ENCODE measurements at places on chromosomes 1 and 21.

GRCh38 chr1:195241066-195241465 is 1367.2 kb downstream of the KCNT2 start:
- no peak for DNase-seq

DNA sequence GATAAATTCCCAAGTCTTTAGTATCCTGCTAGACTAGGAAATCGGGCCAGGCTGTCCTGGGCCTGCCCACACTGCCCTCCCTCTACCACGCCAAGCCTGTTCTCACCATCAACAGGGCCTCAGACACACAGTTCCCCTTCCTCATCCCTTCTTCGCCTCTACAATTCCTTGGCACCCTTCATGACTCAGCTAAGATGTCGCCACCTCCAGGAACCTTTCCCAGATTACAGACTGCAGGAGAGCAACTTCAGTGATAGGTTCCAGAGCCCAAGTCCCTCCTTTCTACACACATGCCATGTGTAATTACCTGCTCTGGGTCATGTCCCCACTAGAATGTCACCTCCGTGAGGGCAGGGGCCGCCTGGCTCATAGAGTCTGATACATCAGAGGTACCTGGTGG is 3.3 kb downstream of the RIMS3 start:
- no peak for DNase-seq

- no peak for DNase-seq
These were observed 65.7 kb upstream of the APP start for GRCh38 chr21:26236281-26236680.

DNA sequence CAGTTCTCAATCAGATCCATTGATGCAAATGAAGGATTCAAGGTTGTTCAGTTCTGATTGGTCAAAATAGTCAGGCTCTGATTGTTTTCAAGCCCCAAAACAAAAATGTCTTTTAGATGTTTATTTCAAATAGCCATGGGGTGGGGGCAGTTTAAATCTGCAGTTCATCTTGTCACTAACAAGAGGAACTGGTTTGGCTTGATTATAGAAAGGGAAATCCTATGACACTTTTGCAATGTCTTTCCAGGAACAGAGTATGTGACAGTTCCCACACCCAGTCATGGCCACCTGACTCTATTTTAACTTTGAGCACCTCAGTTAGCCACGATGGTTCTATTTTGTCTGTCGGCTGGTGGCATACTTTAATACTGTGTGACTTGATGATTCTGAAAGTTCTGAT is 1544.1 kb downstream of the PLA2G4A start:
- DNase-seq: no peak
